ENCODE measurements at places on chromosomes 7 and 10. TPM values are rescaled to one million over a fixed set of nuclear protein-coding genes. Genes with fewer than 3 reads are reported as not detected.

DNA sequence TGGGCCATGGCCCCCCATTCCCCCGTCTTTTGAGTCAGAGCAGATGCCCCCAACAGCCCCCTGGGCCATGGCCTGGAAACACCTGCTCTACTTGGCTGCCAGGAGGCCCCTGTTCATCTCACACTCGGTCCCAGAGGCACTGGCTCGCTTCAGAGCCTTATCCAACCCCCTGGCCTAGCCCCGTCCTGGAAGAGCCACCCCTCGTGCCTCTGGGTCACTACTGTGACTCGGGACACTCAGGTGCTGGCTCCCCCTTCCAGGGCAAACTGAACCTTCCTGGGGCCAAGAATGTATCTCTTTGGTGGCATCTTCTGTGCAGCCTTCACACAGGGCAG lies 7.0 kb downstream of the POLR2J start:
- DNase-seq, result no peak
- peaks cover 15% of the 10 kb centered on the region for H3K36me3 ChIP-seq
- H3K27ac ChIP-seq, result no peak overlapping the region
- H3K4me1 ChIP-seq, result no peaks in the 10 kb centered on the region
- no peak overlapping the region for H3K4me3 ChIP-seq
- H3K27me3 ChIP-seq, result no peaks in the 10 kb centered on the region

The CC2D2B gene
- 6.2 TPM for total RNA-seq

The BAMBI gene
- 24.8 TPM for total RNA-seq

The MYOZ1 gene
- 5.9 TPM for total RNA-seq

The GPR146 gene
- total RNA-seq, result 20.3 TPM

- H3K36me3 ChIP-seq, result no peaks in the 10 kb centered on the region
- H3K4me3 ChIP-seq, result no peak overlapping the region
- no peak for DNase-seq
- peaks cover 30% of the 10 kb centered on the region for H3K4me1 ChIP-seq
Observed at GRCh38 chr10:34786464-34786863, 28.6 kb downstream of the PARD3 start.

Data from thoracic aorta (tissue), 2 donors.